PC-3 (cell line): ENCODE measurements at places on chromosomes 11 and 22. TPM values are rescaled to one million over a fixed set of nuclear protein-coding genes. Genes with fewer than 3 reads are reported as not detected.

Gene NPTXR
- total RNA-seq = 2.8 and 3.5 TPM in 2 replicates

Gene FAM118A
- total RNA-seq = 19.6 and 20.3 TPM in 2 replicates

Gene OR8B3
- total RNA-seq = not detected in 2 replicates

Gene MYRF
- 5.1 and 7.0 TPM in 2 replicates for total RNA-seq

Gene NRGN
- total RNA-seq = 15.5 and 20.3 TPM in 2 replicates

Gene APOBEC3C
- 35.5 and 37.8 TPM in 2 replicates for total RNA-seq

Gene MCHR1
- not detected in 2 replicates for total RNA-seq

Gene SCN3B
- 0.23 and 0.26 TPM in 2 replicates for total RNA-seq

Gene GSTP1
- total RNA-seq = 1,049 and 1,154 TPM in 2 replicates

Gene NOX4
- total RNA-seq = not detected in 2 replicates

Gene KCTD14
- total RNA-seq = 1.6 and 3.6 TPM in 2 replicates

Gene OTOG
- not detected in 2 replicates for total RNA-seq

Gene SCGB1A1
- total RNA-seq = not detected in 2 replicates

Gene IL18
- total RNA-seq = 53.6 and 61.6 TPM in 2 replicates

DNA sequence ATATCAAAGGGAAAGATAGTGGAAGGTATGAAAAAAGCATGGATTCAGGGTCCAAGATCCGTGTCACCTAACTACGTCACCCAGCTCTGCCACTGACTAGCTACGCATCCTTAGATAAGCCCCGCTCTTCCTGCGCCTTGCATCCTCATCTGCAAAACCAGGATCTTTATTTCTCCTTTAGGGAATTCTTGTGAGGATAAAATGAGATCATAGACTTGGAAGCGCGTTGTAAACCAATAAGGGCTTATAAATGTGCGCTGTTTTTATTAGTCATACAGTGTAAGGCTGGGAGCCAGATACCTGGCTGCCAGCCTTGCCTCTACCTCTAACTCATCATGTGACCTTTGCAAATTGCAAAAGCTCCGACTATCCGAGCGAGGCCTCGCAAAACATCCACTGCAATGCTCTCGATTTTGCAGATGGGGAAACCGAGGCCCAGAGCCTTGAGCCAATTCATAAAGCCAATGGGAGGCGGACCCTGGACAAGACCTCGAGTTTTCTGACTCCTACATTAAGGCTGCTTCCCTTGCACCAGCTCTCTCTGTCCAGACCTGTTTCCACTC, 753 bp downstream of the PRPF19 start:
- peak; percentile 86 for DNase-seq
- H3K27me3 ChIP-seq = no peaks in the 10 kb centered on the region
- peaks cover 19% of the 10 kb centered on the region for H3K4me1 ChIP-seq
- peak overlapping the region; percentile 85 for H3K4me3 ChIP-seq

DNA sequence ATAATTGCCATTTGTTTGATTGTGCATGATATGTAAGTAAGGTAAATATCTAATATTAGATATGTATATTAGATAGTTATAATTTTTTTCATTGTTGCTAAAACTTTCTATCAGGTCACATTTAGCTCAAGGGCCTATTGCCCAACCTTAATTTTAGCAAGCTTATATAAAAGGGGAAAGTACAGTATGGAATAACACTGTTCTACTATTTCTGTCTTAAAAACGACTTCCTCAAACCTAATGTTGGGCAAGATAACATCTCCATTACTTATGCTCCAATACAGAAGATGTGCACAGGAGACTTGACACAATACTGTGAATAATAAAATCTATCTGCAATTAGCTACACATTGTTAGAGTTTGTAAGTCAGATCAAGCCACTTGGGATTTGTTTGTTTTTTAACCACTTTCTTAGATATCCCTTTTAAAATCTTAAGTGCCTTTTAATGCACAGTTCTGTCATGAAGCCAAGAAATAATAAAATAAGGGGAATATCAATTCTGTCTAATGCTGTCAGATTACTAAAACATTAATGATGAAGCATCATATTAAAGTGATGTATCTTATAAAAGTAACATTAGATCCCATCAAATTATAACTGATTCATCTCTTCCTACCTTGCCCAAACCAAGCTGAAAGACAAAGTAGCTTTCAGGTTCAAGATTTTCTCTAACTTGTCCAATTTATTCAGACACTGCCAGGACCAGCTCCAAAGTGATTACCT, 98.1 kb downstream of the SIK3 start:
- DNase-seq = no peak
- no peaks in the 10 kb centered on the region for H3K27me3 ChIP-seq
- H3K36me3 ChIP-seq = no peaks in the 10 kb centered on the region
- H3K4me3 ChIP-seq = no peak overlapping the region
- no peak overlapping the region for H3K27ac ChIP-seq

- peak; percentile 46 for DNase-seq
- H3K4me1 ChIP-seq = peaks cover 13% of the 10 kb centered on the region; the same call in 1 of the 2 replicates
- no peak overlapping the region for H3K4me3 ChIP-seq
- no peak overlapping the region for H3K27ac ChIP-seq
- peaks cover 75% of the 10 kb centered on the region for H3K36me3 ChIP-seq
Measured at GRCh38 chr11:59112494-59112893, 5.5 kb downstream of the FAM111B start.

- no peak for DNase-seq
- no peak overlapping the region for H3K4me3 ChIP-seq
- H3K27ac ChIP-seq = no peak overlapping the region
- H3K4me1 ChIP-seq = peaks cover 13% of the 10 kb centered on the region; the same call in 1 of the 2 replicates
Measured at GRCh38 chr22:43154887-43155536, 3.7 kb downstream of the TSPO start.

- no peak for DNase-seq
- H3K4me1 ChIP-seq = peaks cover 20% of the 10 kb centered on the region
- no peaks in the 10 kb centered on the region for H3K36me3 ChIP-seq
- no peak overlapping the region for H3K4me3 ChIP-seq
Measured at GRCh38 chr11:43832536-43832935, 48.1 kb upstream of the ALKBH3 start.

DNA sequence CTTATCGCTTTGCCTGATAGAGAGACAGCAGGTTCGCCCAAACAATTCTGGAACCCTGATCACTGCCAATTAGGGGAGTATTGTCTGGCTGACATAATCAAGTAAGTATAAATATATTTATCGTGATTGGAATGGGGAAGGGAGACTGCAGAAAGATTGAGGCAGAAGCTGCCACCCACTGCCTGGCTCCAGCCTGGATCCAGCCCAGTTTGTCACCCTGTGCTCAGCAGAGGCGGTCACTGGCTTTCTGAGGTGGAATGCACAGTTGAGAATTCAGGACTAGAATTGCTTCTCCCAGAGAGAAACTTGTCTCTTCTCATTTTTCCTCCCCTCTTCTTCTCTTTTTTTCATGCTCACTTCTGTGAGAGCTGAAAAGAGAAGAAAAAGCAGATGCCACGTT, 25.9 kb downstream of the GRAP2 start:
- no peaks in the 10 kb centered on the region for H3K4me1 ChIP-seq
- no peak for DNase-seq
- no peak overlapping the region for H3K4me3 ChIP-seq
- no peak overlapping the region for H3K27ac ChIP-seq
- no peaks in the 10 kb centered on the region for H3K36me3 ChIP-seq

DNA sequence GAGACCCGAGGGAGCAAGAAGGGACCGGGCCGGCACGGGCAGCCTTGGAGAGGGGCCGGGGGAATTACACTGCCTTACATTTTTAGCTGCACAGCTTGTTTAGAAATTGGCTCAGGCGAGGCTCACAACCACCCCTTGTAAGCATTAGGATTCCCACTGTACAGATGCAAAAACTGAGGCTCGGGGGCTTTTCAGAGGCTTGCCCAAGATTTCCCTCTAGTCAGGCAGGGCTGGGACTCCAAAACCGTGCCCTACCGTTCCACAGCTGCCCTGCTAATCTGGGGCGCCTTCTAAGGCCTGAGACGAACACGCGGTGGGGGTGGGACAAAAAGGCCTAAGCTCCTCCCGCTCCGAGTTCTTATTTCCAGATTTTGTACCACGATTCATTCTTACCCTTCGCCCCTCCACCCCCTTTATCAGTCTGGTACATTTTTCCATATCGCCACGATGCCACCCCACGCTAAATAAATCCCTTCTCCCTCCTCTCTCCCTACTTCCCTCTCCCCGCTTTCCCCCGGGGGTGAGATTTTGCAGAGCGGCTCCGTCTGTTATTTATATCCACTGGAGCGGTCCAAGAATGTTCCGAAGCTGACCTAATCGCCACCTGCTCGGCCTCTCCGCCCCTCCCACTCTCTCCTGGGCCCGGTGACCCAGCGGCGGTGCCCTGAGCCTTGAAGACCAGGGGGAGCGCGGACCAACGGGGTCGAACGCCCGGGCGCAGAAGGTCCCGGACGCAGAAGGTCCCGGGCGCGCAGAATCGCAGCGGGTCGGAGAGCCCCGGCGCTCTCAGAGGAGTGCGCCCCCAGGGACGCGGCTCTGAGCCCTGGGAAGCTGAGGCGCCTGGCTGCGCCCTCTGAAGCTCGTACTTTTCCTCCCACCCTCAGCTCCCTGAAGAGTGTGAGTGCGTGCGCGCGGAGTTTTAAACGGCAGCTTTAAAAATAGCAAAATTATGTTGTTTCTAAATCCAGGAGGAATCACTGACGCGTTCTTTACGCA, 764 bp upstream of the PACSIN3 start:
- 0 out of 2 replicates have a peak overlapping the region, but pooled peaks have one; percentile 30 for H3K27ac ChIP-seq
- H3K4me3 ChIP-seq = peak overlapping the region; percentile 90
- no peaks in the 10 kb centered on the region for H3K36me3 ChIP-seq
- no peak for DNase-seq
- no peaks in the 10 kb centered on the region for H3K27me3 ChIP-seq

DNA sequence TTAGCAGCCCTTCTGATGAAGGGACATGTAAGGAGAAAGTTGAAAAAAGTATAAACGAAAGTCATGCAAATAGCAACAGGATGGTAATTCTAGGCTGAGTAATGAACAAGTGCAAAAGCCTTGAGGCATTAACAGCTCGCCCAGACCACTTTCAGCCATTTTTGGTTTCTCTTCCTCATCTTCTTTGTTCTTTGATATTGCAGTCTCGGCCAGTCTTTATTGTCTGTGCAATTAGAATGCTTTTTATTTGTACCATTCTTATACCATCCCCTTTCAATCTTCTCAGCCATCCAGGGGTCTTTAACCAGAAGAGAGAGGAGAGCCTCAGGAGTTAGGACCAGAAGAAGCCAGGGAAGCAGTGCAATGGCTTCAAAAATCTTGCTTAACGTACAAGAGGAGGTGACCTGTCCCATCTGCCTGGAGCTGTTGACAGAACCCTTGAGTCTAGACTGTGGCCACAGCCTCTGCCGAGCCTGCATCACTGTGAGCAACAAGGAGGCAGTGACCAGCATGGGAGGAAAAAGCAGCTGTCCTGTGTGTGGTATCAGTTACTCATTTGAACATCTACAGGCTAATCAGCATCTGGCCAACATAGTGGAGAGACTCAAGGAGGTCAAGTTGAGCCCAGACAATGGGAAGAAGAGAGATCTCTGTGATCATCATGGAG, 7.3 kb downstream of the TRIM34 start:
- H3K36me3 ChIP-seq = no peaks in the 10 kb centered on the region
- H3K27ac ChIP-seq = no peak overlapping the region
- DNase-seq = no peak
- H3K4me1 ChIP-seq = no peaks in the 10 kb centered on the region
- H3K27me3 ChIP-seq = no peaks in the 10 kb centered on the region
- H3K4me3 ChIP-seq = no peak overlapping the region

- no peaks in the 10 kb centered on the region for H3K36me3 ChIP-seq
- DNase-seq = no peak
- H3K27ac ChIP-seq = no peak overlapping the region
- peak overlapping the region; percentile 58 for H3K4me3 ChIP-seq
- peaks cover 99% of the 10 kb centered on the region for H3K27me3 ChIP-seq
Measured at GRCh38 chr11:79437981-79438630, 2.7 kb downstream of the TENM4 start.

- DNase-seq = peak; percentile 38
- H3K4me1 ChIP-seq = peaks cover 39% of the 10 kb centered on the region
- no peak overlapping the region for H3K4me3 ChIP-seq
- H3K27ac ChIP-seq = peak overlapping the region; percentile 57
- no peaks in the 10 kb centered on the region for H3K27me3 ChIP-seq
Measured at GRCh38 chr22:39254789-39255298, 10.1 kb upstream of the PDGFB start.

DNA sequence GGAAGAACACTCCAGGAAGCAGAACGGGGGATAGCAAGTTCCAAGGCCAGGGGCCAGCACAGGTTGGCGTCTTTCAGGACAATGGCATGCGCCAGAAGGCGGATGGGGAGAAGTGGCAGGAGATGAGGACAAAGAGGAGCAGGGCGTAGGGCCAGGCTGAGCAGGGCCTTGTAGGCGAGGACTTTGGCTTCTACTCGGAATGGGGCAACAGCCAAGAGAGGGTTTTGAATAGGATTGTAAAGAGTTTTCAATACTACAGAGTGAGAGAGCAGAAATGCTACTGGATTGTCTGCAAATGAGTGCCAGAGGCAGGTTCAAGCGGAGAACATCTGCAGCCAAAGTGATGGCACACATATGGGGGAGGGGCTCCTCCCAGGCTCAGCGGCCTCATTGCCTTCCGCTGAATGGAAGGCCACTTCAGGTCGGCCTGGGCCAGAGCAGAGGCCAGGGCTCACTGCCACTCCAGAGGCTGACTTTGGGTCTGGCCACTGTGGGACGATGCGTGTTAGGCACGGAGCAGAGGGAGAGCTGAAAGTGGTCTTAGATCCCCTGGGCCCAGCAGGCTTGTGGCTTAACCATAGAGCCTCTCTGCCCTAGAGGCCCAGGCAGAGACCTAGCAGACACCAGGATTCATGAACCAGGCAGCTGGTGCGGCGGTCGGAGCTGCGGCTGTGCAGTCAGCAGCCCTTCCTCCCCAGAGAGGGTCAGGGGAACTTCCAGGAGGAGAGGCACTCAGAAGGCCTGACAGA, 118.2 kb downstream of the DSCAML1 start:
- no peaks in the 10 kb centered on the region for H3K36me3 ChIP-seq
- no peak for DNase-seq
- H3K4me1 ChIP-seq = no peaks in the 10 kb centered on the region
- no peak overlapping the region for H3K4me3 ChIP-seq
- H3K27ac ChIP-seq = no peak overlapping the region

GRCh38 chr11:106152013-106152412, 74.6 kb downstream of the AASDHPPT start:
- peak; percentile 58 for DNase-seq
- H3K4me3 ChIP-seq = no peak overlapping the region
- H3K36me3 ChIP-seq = no peaks in the 10 kb centered on the region; the same call in 1 of the 2 replicates
- no peak overlapping the region for H3K27ac ChIP-seq
- no peaks in the 10 kb centered on the region for H3K4me1 ChIP-seq

DNA sequence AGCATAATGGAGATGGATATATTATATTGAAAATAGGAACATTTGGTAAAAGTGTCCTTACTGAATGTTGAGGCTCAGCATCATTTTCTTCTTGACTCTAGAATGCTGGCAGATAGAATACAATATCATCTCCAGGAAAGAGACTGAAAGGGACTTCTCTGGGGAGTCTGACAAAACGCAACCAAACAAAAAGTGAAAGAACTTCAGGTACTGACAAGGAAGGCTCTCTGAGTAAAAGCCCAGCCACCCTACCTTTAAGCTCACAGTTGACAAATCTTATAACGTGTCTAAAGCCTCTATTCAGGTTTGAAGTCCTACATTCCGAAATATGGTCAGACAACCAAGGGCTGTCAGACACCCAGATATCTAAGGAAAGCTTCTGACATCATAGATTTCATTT, 590.8 kb downstream of the SOX6 start:
- H3K27ac ChIP-seq = no peak overlapping the region
- no peak for DNase-seq
- no peaks in the 10 kb centered on the region for H3K4me1 ChIP-seq
- H3K27me3 ChIP-seq = no peaks in the 10 kb centered on the region
- no peaks in the 10 kb centered on the region for H3K36me3 ChIP-seq

GRCh38 chr22:41021061-41021612, 70.0 kb downstream of the RBX1 start:
- peak overlapping the region; percentile 76 for H3K4me3 ChIP-seq
- no peaks in the 10 kb centered on the region for H3K27me3 ChIP-seq
- H3K4me1 ChIP-seq = peaks cover 12% of the 10 kb centered on the region
- H3K36me3 ChIP-seq = no peaks in the 10 kb centered on the region
- peak overlapping the region; percentile 84 for H3K27ac ChIP-seq

GRCh38 chr11:130052567-130052966, 17.1 kb upstream of the APLP2 start:
- DNase-seq = no peak
- H3K4me1 ChIP-seq = no peaks in the 10 kb centered on the region
- no peaks in the 10 kb centered on the region for H3K36me3 ChIP-seq
